ENCODE measurements at places on chromosomes 13 and 19.

GRCh38 chr19:3178377-3178972, at the start of gene S1PR4:
Gene S1PR4 (plus strand): TSS chr19:3178769. CDS start chr19:3178793, 24 bp downstream.
- no peak for DNase-seq

- no peak for DNase-seq
These were observed 20.1 kb downstream of the STOML3 start for GRCh38 chr13:38970380-38971051.

DNA sequence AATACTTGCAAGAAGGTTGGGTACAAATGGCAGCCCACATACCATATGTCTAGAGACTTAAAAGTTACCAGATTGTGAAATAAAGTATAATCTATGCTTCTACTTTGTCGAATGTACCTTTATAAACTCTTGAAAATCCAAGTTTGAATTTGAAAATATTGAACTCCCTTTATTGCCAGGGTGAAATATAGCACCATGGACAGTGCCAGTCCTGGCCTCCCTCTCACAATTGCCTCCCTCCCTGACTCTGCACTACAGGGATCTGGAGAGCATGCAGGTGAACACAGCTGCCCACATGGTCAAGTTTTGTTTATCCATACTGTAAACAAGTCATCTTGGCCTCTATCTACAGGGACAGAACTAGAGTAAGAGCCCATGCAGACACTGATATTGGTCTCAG, 394.1 kb upstream of the SLITRK6 start:
- DNase-seq = no peak

GRCh38 chr13:50357586-50358118, 342.4 kb downstream of the KCNRG start:
- DNase-seq = peak; percentile 21

GRCh38 chr13:45508776-45509175, 44.0 kb downstream of the COG3 start:
- no peak for DNase-seq

DNA sequence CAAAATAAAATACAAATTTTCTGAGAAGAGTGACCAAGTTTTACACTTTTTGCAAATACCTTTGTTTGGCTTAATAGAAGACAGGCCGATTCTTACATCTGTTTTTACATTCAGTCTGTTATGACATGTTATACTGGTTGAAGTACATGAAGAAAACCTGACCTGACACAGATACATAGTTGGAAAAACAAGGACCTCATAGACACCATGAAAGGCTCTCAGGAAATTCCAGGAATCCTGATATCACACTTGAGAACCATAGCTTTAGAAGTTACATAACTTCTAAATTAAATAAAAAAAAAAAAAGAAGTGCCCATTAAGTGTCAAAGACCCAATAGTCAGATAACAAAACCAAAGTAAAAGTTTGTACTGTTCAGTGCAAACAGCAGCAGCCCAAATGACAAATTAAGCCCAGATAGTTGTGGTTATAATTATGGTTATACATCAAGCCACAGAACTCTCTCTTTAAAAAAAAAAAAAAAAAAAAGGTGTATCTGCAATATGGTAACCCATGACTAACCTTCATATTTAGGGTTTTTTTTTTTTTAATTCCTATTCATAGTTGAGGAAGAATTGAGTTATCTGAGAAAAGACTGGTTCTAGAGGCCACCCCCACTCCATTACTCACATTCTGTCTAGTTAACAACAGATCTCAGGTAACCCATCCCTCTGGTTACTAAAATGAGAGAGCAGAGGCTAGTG, 19.8 kb downstream of the RBM26 start:
- no peak for DNase-seq

- no peak for DNase-seq
These were observed 651 bp downstream of the GAPDHS start for GRCh38 chr19:35533822-35534392.

GRCh38 chr13:21365574-21365973, 93.5 kb downstream of the ZDHHC20 start:
- no peak for DNase-seq

- DNase-seq = peak; percentile 89
These were observed 6.0 kb downstream of the SPRED3 start for GRCh38 chr19:38394488-38394887.

DNA sequence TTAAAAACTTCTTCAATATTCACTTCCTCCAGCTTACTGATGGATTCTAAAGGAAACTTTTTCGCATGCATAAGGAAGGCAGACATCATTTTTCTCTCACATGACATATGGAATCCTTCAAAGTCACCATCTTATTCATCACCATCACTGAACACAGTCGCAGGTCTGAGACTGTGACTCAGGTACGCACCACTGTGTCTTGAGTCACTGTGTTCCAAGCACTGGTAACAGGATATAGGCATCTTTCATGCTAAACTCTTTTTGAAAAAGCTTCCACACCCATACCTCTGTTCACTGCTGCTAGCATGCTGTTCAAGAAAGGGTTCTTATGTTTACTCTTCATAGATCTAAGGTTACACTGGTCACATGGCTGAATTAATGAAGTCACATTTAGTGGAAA, 67.0 kb upstream of the SIAH3 start:
- DNase-seq = no peak

DNA sequence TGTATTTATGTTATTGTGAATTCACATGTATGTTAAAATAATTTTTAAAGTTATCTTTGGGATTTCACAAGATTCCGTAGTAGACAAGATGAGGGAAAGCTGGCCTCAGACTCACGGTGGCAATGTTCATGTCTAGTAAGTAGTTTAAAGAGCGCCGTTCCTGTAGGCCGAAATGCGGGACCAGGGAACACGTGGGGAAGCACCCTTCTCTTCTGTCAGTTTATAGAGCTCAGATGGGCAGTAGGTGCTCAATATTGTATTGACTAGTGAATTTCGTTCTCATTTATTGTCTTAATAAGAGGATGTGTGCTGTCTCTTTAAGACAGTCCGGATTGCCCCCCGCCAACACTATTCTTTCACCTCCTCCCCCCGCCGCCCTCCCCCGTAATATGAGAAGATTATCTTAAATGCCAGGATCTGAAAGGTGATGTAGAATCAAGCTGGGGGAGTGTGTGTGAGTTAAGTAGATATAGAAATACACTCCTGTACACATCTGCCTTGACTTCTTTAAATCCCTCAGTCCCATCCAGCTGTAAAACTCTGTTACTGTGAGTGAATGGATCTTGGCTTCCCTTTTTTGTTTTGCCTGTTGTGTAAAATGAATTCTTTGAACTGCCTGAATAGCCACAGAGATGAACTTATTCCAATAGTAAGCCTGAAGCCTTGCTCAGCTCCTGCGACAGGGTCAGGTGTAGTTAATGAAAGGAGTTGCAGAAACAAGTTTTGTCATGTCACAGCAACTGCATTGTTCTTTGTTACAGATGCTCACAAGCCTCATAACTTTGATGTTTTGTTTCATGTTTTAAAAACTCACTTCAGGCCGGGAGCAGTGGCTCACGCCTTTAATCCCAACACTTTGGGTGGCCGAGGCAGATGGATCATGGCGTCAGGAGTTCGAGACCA, 1.3 kb downstream of the LAMP1 start:
- no peak for DNase-seq

- DNase-seq = peak; percentile 65
These were observed 752.7 kb upstream of the GPC6 start for GRCh38 chr13:92473765-92474475.

DNA sequence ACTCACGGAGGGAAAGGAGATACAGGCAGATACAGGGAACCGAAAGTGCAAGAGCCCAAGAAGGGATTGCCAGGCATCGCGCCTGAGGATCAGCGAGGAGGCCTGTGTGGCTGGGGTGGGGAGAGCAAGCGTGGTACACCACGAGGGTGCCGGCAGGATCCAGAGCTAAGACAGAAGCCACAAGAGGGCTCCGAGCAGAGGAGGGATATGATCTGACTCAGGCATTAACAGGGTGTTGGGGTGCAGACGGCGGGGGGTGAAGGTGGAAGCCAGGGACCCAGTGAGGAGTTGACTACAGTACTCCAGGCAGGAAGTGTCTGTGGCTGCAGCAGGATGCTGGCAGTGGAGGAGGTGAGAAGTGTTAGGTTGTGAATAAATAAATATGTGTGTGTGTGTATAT, 5.4 kb upstream of the PPP1R37 start:
- no peak for DNase-seq

GRCh38 chr19:3138268-3138667, 2.4 kb downstream of the GNA15 start:
- DNase-seq = no peak

- no peak for DNase-seq
These were observed at the start of gene SYT3 for GRCh38 chr19:50639121-50640112. Gene SYT3 (minus strand): TSS chr19:50639881. CDS start chr19:50637411, 2,470 bp downstream.

- DNase-seq = no peak
These were observed 38.5 kb upstream of the MAB21L1 start for GRCh38 chr13:35514801-35515502.

DNA sequence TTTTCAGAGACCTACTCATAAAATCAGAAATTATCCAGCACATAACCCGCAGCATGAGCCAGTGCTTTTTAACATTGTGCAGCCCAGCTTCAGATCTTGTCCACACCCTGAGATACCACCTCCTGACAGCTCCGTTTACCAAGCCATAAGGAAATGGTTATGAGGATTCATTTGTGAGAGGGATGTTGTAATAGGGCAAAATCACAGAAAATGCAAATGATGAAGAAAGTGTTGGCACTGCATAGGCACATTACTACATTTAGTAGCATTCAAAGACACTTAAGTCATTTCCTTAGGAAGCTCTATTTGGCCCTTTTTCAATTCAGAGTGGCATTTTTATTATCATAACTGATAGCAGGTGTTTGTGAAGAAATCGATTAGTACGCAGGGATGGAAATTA, 277.5 kb downstream of the DNAJC15 start:
- no peak for DNase-seq

DNA sequence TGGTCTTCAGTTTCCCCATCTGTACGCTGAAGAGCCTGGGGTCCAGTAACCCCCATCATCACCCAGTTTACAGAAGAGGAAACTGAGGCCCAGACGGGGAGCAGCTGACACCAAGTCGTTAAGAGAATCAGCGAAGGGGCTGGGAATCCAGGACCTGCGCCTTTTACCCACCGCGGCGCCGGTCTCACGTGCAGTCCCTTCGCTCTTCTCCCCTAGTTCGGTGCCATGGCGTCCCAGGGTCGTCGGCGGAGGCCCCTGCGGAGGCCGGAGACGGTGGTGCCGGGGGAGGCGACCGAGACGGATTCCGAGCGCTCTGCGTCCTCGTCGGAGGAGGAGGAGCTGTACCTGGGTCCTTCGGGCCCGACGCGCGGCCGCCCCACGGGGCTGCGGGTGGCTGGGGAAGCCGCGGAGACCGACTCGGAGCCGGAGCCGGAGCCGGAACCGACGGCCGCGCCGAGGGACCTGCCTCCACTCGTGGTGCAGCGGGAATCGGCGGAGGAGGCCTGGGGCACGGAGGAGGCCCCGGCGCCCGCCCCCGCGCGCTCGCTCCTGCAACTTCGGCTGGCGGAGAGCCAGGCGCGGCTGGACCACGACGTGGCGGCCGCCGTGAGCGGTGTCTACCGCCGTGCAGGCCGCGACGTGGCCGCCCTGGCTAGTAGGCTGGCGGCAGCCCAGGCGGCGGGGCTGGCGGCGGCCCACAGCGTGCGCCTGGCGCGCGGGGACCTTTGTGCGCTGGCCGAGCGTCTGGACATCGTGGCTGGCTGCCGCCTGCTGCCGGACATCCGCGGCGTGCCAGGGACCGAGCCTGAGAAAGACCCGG, 698 bp downstream of the BLOC1S3 start:
- no peak for DNase-seq

- no peak for DNase-seq
These were observed 13.7 kb downstream of the FGF9 start for GRCh38 chr13:21684576-21684975.

GRCh38 chr19:51365965-51366388, at the start of gene ETFB:
Gene ETFB (minus strand): TSS chr19:51366388. CDS start chr19:51366326, 62 bp downstream.
- DNase-seq = no peak

DNA sequence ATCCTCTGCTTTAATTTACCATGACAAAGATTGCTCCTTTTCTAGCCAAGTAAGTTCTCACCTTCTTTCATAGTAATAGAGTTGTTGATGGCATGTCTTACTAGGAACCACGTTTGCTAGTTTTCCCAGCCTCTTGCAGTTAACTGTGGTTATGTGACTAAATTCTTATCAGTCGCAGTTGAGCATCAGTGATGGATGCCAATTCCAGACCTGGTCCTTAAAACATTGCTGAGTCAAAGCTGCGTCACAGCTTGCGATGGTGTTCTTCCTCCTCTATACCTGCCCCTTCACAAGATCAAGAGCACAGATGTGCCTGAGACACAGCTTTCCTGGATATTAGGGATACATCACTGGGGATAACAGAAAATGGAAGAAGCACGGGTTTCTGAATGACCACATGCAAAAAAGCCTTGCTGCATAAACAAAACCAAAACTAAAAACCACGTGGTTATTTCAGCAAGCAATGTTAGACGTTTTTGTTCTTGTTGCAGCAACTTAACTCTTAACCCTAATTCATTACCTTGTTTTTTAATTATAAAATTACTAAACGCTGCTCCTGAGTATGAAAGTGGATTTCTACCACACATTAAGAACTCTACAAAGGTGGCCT, 97.6 kb upstream of the DACH1 start:
- peak; percentile 2 for DNase-seq

- no peak for DNase-seq
These were observed 159.6 kb upstream of the ATXN8OS start for GRCh38 chr13:69948016-69948415.

- DNase-seq = no peak
These were observed 182.4 kb upstream of the UFM1 start for GRCh38 chr13:38167164-38167822.

DNA sequence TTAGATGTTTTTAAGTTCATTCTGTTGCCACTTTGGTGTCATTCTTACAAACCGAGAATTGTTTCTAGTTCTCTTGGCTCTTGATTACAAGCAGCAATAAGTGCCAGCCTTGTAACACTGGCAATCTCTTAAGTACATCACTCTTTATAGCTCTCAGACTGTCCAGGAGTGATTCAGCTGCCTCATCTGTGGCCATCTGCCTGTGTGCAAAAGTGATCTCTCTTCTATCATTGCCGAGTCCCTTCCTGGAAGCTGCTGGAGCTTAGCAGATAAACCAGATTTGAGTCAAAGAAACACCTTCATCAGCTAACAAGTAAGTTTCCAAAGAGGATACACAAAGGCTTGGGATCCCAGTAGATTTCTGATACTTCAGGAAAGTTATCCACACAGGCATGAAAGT, 23.2 kb downstream of the STOML3 start:
- DNase-seq = no peak

DNA sequence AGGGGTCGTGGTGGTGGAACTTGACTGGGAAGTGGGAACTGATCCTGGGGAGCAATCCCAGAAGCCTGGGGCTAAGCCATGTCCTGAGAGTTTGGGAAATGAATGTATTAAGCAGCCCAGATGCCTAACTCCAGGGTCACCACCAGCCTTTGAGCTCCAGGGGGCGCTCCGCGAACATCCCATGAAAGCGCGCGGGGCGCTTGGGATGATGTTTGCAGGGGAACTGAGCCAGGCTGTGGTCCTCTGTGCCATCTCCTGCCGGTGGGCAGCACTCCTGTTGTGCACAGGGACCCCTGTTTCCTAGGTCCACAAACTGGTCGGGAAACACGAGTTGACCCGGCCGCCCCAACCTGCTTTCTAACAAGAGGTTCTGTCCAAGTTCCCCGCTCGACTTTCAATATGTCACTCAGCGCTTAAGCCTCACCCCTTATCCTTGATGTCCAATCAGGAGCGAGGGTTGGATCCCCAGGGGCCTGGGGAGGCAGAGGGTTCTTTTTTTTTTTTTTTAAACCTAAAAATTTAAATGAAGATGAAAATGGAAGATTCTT, 14.4 kb downstream of the LEUTX start:
- DNase-seq = peak; percentile 74

Measured in small intestine (tissue), 16 donors.